T-helper 22 cell (primary cell): ENCODE measurements at places on chromosomes 5 and 9.

GRCh38 chr5:82019342-82020138, 47.7 kb downstream of the ATG10 start:
- no peak for DNase-seq

DNA sequence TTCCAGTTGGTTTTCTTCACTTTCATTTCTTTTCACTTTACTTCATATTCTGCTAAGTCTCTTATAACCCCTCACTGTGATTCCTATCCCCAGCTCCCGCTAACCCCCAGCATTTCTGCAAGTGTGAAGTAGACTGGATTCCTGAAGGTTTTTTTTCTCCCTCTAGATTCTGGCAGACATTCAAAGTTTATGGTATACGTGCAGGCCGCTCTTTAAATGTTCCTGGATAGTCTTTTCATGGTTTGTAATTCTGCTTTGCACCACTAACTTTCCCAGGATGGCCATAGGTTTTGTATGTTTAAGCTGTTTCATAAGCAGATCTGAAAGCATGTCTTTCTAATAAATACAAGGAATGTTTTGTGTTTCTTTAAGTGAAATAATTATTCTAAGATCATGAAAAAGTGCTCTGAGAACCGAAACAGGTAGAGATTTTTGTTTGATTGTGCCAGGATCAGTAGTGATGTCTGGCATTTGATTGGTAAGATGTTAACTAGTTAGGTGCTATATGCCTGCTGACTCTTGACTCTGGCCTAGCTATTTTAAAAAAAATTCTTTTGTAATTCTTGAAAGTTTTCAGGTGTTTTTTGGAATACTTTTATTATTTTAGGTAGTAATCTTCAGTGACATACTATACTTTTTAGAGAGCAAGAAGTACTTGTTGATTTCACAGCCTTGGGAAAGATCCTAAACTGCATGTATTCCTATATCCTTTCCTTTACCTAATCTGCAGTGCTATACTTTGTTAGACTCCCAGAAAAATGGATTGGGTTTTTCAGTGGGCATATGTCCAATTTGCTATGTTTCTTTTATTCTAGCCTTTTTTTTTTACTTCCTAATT, 29.7 kb downstream of the CNOT6 start:
- no peak for DNase-seq

DNA sequence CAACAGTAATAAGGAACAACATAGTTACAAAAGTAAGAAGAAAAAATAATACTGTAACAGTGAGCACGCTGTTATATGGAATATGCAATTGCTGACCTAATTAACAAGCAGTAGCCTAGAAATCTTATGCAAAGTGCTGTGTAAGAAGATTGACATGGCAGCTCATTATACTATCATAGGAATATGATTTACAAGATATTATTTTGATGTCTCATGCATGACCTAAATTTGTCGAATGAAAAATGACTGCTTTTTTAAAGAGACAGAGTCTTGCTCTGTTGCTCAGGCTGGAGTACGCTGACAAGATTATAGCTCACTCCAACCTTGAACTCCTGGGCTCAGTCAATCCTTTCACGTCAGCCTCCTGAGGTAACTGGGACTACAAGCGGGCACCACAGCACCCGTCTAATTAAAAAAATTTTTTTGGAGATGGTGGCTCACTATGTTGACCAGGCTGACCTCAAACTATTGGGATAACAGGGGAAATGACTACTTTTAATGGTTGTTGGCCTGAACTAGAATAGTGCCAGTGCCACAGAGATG, 10.5 kb downstream of the RAD23B start:
- DNase-seq, result no peak

GRCh38 chr9:89711866-89712265, 107.1 kb downstream of the GADD45G start:
- no peak for DNase-seq

DNA sequence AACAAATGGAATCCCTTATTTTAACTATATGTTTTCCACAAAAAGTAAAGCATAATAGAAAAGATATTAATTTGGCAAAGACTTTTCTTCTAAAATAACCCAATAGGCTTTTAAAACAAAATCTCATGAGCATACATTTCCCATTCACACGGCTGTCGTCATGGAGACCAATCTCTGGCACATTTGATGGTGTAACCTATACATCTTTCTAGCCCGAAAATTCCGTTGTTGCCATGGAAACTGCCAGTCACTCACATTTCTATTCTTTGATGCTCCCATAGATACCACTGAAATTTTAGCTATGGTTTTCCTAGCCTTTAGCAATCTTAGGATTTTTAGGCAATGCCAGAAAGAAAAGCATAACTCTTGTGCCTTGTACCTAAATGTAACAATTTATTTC, 262.9 kb upstream of the TRPM3 start:
- no peak for DNase-seq

DNA sequence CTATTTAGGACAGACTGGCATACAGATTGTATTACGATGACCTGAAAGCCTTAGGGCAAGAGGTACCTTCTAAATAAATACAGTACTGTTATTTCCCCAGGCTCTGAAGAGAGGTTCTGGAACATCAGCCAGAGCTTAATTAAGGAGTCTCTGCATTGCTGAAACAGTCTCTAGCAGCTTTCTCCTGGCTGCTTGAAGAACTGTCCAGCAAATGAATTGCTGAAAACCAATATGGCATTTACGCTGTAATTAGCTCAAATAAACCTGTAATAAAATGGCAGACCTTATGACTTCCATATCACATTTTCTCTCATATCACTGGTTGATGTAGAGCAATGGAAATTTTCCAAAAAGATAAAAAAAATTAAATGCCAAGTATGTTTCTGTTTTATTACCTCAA, 636.3 kb downstream of the GABRG2 start:
- no peak for DNase-seq

DNA sequence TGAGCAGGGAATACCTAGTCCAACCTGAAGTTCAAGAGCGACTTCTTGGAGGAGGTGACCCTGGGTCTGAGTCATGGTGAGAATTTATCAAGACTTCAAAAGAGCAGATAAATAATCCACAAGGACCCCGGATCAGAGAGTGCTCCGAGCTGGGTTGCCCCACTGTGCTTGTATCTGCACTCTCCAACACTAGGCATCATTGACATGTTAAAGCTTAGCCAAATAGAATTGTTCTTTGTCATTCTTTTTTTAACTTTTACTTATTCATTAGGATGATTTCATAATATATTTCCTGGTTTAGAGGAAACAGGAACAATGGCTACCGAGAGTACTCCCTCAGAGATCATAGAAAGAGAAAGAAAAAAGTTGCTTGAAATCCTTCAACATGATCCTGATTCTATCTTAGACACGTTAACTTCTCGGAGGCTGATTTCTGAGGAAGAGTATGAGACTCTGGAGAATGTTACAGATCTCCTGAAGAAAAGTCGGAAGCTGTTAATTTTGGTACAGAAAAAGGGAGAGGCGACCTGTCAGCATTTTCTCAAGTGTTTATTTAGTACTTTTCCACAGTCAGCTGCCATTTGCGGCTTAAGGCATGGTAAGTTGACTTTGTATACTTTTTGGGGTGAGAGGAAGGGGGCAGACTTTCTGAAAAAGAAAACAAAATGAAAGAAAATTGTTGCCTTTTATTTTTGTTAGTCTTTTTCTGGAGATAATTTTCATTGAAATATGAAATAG, at the start of gene CARD6:
Gene CARD6, plus strand, starts transcription at position 300 of the 738 bp plus-strand sequence. Its CDS starts 16 bp downstream, at position 316.
- no peak for DNase-seq

DNA sequence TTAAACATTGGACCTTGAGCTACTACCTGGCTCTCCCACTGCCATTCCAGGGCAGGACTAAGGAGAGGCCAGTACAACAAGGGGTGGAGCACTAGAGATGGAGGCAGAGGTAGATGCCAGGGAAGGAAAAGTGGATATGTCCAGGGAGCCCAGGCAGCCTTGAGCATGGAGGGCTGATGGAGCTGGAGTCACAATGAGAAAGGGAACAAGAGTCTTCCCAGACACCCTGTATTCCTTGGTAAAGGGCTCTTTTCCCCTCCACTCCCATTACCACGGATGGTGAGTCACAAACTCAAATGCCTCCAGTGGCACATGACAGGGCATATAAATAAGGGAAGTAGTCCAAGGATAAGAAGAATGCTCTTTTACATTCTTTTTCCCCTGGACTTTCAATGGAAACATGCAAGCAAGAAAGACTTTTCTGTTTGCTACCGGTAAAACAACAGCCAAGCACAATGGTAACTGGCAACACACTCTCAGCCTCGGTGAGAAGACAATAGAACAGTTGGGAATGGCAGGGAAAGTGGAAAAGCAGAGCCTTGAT, 16.7 kb downstream of the ERAP1 start:
- DNase-seq, result no peak

DNA sequence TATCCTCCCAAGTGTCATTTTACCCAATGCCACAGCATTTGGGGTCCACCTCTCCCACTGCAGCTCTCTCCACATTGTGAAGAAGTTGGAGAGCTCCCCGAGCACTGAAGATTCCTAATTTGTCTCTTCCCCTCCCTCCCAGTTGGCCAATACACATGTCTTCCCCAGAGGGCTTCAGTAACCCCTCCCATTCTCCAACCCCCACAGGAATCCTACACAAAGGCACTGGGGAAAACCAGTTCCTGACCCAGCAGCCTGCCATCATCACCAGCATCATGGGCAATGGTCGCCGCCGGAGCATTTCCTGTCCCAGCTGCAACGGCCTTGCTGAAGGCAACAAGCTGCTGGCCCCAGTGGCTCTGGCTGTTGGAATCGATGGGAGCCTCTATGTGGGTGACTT, 87.3 kb upstream of the WWC1 start:
- DNase-seq, result no peak

- DNase-seq, result no peak
Observed at GRCh38 chr5:26690511-26690910, 347.9 kb downstream of the CDH9 start.

GRCh38 chr5:36444582-36445418, 143.1 kb upstream of the RANBP3L start:
- no peak for DNase-seq

DNA sequence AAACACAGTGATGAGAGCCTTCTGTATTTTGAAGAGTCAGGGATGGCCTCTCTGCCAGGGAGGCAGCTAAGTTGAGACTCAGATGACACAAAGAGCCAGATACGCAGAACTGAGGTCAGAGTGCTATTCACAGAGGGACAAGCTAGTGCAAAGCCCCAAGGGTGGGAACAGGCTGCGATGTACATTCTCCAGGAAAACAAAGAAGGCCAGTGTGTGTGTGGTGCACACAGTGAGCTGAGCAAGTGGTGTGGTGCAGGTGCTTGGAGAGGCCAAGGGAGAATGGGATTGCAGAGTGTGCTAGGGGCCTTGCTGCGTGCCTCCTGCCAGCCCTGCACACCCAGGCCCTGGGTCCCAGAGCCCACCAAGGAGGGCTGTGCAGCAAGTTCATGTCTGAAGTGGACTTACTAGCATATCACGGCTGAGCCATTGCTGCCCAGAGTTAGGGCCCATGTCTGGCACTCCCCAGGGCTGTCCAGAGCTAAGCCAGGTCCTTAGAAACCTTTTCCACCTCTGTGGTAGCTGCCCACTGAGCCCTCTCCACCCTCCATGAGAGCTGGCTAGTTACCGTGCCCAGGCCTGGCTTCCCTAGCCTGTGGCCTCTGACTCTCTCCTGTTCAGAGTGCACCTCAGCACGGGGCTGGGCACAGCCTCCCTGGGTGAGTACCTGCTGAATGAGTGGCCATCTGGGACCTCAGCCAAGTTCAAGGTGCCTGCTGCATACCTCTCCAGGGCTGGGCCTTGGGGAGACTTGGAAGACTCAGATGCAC, 9.3 kb downstream of the SLC25A48 start:
- no peak for DNase-seq

DNA sequence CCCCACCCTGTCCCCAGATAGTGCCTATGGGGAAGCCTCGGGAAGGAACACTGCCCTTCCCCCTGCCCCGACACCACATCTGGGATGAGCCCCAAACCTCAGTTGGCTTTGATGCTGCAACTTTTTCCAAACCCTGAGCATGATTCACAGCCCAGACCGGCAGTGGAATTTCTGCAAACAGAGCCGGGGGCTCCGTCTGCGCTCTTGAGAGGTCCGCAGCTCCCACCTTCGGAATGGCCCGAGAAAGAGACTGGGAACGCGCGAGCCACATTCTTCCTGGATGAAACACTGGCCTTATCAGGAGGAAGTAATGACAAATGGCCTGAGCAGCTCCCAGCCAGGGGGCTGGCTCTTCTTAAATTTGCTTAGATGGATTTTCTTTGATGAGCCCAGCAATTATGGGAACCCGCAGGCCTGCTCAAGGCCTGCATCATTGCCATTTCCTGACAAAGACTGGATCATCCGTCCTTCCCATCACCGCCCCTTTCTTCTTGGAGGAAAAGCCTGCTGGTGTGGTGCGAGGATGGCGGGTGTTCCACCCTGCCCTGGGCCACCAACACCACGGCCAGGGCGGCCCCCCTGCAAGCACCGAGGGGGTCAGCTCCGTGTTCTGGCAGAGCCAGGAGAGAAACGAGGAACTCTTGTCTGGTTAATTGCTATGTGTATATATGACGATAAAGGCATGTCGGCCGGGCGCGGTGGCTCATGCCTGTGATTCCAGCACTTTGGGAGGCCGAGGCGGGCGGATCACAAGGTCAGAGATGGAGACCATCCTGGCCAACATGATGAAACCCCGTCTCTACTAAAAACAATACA, 38.8 kb upstream of the COL5A1 start:
- DNase-seq, result no peak

DNA sequence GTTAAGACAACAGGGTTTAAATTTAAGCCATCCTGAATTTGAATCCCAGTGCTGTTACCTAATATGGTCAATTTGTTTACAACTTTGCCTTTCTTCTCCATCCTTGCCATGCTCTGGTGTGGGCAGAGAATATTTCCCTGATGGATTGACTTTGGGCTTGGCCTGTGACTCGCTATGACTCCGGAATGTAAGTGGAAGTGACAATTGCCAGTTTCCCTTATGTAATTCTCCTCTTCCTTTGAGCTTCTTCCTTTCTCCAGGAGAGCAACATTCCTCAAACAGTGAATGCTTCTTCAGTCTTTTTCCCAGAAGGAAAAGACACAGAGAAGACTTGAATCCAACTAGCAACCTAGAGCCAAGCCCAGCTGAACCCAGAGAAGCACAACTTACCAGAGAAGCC, 159.1 kb downstream of the LURAP1L start:
- DNase-seq, result no peak

DNA sequence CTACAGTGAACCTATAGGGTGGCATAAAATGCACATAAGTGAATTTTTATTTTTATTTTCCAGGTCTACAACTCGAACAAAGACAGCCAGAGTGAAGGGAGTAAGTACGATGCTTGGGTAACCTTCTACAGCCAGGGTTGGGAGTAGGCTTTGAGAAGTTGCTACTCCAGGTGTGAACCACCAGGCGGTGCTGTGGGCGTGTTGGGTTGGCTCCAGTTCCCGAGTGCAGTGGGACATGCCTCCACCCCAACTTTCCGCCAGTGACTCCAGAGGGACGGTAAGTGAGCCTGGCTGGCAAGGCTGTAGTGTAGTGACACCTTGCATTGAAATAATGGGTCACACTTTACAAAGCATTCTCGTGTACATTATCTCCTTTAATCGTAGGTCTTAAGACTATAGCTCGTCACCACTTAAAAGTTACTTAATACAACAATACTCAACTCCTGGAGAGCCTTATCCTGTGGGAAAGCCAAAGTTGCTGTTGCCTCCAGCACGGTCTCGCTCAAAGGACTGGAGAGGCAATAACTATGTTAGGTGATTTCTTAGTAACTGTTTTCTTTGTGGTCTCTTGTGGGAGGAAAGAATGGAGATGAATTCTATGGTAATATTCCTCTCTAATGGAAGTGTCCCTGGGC, 244.0 kb downstream of the ARHGAP26 start:
- DNase-seq, result no peak
